Thoracic aorta (tissue), 2 donors: ENCODE measurements at places on chromosomes 13 and 19.

DNA sequence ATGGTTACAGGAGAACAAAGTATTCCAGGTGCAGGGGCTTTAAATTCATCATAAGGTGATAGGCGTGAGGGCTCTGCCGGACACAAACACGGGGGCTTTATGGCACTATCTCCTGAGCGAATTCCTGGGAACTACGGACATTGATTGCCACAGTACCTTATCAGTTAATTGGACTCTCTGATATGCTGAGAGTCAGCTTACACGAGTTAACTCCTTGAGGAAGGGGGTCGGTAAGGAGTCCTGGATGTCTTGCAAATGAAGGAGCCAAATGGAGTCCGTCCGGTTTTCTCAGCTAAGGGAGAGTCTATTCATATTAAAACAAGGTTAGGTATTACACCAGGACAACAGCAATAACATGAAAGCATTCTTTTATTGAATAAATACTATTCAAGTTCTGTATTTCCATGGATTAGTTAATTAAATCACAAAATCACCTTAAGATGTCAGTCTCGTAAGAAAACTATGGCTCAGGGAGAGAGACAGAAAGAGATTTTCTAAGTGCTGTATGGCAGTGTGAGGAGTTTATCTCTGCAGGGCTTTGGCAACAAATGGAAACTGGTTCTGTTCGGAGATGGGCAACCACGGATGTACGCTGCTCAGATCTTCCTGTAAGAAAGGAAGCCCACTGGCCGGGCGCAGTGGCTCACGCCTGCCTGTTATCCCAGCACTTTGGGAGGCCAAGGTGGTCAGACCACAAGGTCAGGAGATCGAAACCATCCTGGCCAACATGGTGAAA lies 26.2 kb upstream of the HIF3A start:
- no peak for DNase-seq

- DNase-seq, result no peak
Measured at GRCh38 chr19:12843999-12844732, 5.9 kb downstream of the MAST1 start.

GRCh38 chr19:1860042-1860775 lies 3.2 kb downstream of the KLF16 start:
- DNase-seq, result no peak

DNA sequence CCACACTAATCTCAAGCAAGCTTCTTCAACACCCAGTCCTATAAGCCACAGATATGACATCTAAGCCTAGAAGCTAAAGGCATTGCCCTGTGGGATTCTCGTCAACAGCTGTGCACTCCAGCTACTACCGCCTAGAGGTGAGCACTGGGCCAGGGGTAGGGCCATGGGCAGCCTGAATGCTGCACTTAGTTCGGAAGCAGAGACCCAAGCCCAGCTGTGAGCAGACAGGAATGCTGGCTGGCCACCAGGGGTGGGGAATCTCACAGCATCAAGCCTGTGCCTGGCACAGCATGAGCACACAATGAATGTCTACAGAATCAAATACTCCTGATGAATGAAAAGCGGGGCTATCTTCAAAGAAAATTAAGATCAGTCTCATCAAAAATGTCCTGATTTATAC lies 167.5 kb upstream of the UBL3 start:
- no peak for DNase-seq

GRCh38 chr13:41370736-41371135 lies 59.7 kb downstream of the NAA16 start:
- DNase-seq, result no peak

GRCh38 chr19:16573296-16573695 lies 1.1 kb upstream of the SLC35E1 start:
- DNase-seq, result no peak

DNA sequence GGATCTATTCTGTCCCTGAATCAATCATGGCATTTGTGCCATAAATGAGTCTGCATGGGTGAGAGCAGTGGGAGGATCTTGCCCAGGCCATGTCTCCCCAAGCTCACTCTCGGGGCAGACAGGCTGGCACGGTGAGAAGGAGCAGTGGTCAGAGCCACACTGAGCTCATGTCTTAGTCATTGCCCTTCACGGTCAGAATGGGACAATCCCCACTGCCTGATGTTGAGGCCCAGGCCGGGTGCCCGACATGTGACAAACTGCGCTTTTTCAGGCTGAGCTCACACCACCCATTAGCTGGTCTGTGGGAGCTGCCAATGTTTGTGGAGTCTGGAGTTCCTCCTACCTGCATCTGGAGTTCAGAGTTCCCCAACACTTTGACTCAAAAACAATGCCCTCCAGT lies 481.9 kb downstream of the COG6 start:
- no peak for DNase-seq

DNA sequence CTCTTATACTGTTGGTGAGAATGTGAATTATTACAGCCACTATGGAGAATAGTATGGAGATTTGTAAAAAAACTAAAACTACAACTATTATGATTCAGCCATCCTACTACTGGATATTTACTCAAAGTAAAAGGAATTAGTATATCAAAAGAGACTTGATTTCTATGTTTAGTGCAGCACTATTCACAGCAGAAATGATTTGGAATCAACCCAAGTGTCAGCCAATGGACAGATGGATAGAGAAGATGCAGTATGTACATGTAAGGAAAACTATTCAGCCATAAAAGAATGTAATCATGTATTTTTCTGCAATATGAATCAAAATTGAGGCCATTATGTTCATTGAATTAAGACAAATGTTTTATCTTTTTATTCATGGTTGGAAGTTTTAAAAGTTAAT lies 1705.5 kb downstream of the SLITRK1 start:
- DNase-seq, result no peak
